ENCODE measurements at places on chromosomes 16 and 17.
A peak's percentile ranks its signal among the peaks of the same experiment; 100 is the strongest.

DNA sequence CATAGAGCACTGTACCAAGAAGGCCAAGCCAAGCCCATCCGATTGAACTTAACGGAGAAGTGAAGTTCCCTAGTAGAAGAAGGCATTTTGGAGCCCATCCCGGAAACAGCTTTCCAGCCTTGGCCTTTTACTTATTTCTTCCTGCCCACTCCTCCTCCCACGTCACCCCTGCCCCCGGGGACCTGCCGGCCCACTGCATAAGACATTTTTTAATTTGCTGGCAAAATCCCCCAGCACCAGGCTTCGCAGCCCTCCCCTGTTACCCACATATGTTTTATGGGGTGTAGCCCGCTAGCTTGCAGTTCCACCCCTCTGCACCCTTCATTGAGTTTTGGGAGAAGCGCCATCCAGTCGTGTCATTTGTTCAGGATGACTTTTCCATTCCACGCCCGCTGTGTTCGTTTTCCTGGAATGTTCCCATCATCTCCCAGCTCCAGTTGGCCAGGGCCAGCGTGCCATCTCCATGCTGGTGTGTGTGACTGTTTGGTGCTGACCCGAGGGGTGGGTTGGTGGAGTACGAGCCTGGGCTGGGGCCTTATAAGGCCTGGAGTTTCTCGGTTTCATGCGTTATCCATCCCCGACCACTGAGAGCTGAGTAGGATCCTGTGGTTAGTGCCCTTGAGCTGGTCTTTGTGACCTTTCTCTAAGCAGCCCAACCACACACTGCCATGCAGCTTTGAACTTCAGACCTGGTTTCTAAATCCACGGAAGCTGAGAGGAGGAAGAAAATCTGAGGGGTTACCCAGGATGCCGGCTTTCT, 20.0 kb upstream of the TBX2 start:
- no peak for DNase-seq

GRCh38 chr17:83103200-83103942, 24.0 kb downstream of the METRNL start:
- no peak for DNase-seq

DNA sequence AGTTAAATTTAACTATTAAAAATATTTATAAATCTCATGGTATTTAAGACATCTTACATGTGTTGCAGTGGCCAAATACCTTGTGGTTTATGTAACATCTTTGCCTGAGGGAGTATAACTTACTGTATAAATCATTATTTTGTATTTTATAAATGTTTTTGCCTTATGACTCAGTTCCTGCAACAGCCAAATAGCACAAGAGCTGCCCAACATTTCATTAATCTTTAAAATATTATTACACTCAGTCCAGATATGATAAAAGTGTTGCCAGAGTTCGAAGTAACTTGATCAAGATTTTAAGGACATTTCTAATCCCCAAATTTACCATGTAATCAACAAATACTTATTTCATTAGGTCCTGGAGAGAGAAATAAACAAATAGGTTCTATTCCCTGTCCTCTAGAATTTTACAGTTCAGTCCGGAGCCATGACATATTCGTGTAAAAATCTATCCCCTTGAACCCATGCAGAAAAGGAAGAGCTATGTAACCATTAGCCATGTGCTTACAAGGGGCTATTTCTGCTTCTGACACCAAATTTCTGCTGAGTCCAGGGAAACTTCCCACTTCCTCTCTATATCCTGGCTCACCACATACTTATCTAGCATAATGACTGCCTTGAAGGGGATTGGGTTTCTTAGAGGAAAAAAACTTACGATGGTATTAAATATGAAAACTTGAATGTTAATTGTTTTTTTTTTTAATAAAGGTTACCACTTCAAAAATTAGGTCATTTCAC, 44.0 kb downstream of the IRX6 start:
- no peak for DNase-seq

DNA sequence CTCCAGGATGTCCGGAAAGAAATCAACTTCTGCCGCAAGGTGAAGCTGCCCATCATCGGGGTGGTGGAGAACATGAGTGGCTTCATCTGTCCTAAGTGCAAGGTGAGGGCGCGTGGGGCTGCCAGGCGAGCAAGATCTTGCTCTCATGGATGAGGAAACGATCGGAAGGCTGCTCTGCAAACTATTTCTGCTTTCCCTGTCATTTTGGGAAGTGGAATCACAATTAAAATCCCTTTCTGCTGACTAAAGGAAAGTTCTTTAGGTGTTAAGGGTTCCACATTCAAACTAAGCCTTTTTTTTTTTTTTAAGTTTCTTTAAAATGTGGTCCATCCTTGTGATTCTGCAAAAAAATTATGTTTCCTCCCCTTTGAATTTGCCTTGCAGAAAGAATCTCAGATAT, 17.7 kb downstream of the NUBP1 start:
- DNase-seq = no peak

DNA sequence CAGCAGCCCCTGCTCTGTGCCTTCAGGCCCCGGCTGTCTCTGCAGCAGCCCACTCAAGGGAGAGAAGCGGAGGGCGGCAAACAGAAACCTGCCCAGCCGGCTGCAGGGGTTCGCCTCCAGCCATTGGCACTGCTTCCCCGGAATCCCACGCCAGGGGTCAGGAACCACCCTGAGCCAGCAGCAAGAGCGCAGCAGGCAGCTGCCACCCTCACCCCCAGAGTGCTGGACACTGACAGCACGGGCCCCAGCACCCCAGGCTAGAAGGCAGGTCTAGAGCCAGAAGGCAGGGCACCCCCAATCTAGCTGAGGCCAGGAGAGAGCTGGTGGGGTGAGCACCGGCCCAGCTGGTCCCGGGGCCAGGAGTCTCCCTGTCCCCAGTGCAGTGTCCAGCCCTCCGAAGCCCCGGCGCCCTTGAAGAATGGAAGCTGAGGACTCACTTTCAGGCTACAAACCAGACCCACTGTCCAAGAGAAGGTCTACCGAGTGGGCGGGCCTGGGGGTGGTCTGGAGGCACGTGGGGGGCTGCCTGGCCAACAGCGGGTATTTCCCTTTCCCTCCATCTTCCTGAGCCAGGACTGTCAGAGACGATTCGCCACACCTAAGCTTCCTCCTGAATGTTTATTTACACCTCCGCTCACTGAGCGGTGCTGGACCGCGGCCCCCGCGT, 8.4 kb downstream of the UBALD2 start:
- DNase-seq = no peak

GRCh38 chr17:14333506-14333905, 32.6 kb downstream of the HS3ST3B1 start:
- DNase-seq = no peak

DNA sequence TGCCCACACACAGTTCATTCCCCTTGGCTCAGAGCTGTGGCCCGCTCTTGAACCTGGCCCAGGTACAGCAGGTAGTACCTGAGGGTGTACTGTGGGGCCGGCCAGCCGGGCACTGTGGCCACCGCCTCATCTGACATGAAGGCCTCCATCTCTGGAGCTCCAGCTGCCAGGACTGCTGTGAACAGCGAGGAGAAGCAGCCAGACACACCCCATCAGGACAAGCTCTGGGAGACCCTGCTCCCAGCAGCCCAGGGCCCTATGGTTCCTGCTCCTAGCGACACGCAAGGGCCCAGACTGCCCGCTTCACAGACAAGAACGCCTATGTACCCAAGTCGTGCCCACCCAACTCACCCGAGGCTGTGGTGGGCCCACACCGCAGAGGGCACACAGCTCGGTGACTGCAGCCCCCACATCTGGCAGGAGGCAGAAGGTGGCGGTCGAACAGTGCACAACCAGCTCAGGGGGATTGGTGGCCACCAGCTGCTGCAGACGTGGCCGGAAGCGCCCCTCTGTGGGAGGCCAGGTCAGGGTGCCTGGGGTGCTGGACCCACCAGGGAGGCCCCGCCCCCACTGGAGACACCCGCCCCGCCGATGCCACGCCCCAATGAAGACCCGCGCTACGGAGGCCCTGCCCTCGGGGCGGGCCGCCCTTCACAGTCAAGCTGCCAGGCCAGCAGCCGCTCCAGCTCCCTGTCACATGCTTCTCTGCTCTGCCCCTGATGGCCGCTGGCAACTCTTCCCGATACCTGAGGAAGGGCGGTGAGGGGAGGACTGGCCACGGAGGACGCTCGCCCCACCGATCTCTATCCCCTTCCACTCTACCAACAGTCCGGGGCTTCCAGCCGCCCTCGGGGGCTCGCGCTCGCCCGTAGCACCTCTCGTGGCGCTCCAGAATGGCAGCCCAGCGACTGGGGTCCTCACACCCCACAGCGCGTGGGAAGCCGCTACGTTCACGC, 1.1 kb upstream of the STUB1 start:
- DNase-seq = no peak

DNA sequence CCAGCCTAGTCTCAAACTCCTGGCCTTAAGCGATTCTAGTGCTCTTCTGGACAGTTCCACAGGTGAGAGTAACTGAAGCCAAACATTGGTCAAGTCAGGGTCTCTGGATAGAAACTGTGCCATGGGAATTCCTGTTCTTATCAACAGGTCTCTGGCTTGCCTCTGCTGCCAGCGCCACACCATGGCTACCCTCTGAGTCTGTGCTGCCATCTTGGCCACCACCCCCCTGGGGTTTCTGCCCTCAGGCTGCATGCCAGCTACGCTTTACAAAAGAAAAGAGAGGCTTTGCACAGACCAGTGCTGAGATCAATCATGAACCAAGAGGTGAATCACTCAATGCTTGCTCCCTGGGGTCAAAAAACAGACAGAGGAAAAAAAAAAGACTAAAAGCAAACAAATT, 24.4 kb upstream of the CREBBP start:
- DNase-seq = no peak

GRCh38 chr16:54657058-54657708, 273.5 kb upstream of the IRX5 start:
- no peak for DNase-seq

DNA sequence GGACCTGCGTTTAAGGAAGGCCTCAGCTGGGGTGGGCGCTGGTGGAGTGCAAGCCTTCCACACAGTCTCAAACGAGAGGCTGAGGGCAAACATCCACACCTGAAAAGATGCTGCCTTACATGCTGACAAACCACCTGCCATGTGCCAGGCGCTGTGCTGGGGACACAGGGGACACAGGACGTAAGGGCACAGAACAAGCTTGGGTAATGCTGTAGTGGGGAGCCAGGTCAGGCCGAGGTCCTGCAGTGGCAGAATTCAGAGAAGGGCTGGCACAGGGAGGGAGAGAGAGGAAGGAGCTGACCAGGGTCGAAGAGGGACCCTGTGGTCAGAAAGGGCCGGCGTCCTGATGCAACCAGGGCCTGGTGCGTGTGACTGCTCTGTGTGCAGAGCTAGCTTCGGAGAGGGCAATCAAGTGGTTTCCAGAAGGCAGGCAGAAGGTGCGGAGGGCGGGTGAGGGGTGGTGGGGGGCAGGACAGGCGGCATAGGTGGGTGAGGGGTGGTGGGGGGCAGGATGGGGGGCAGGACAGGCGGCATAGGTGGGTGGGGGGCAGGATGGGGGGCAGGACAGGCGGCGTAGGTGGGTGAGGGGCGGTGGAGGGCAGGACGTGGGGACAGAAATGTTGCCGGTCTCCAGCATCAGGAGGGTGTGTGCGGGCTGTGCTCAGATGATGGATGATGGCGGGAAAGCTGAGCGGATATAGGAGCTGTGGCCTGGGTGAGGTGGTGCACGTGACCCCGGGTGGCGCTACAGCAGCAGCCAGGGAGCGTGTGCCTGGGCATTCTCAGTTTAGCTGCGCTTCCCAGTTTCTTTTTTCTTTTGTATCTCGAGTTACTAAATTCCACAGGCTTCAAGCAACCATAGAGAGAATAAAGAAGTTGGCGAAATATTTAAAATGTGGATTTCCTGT, 18.8 kb downstream of the TELO2 start:
- DNase-seq = no peak

DNA sequence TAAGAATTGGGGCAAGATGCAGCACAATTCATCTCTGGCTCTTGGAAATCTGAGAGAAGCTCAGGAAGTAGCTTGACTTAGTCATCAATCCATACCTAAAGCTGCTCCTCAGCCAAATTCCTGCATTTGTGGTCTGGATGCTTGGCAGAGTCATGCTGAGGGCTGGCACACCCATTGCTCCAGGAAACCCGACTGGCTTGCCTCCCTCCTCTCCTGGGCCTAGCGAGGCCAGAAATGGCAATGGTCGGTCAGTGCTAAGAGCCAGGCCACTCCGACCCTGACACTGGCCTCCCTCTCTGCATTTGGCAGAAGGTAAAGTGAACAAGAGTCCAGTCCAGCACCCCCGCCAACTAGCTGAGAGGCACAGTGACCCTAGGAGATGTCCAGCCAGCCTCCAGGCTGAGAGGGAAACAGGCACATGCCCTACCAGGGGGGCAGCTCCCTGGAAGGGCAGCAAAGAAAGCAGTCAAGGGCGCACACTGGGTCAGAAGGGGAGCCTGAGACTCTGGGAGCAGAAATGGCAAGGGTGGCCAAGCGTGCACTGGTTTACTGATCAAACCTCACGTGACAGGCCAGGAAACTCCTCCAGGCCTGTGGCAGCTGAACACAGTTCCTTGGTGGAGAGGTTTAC, 10.0 kb downstream of the POLDIP2 start:
- peak; percentile 75 for DNase-seq

GRCh38 chr16:81709016-81709900, 69.8 kb upstream of the PLCG2 start:
- DNase-seq = no peak

- DNase-seq = no peak
Observed at GRCh38 chr17:1493291-1493980, 950 bp upstream of the MYO1C start.

DNA sequence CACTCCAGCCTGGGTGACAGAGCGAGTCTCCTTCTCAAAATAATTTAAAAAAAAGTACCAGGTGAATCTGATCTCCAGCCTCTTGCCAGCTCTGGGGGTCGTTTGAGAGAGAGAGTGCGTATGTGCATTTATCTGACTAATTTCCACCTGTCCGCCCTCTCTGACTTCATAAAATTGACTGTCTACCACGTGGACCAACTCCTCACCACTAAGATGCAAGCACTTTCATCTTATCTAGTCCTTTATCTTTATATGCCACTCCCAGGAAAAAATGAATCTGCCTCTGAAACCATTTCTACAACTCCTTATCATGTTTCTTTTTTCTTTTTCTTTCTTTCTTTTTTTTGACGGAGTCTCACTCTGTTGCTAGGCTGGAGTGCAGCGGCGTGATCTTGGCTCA, 55.8 kb downstream of the HS3ST3A1 start:
- no peak for DNase-seq

GRCh38 chr17:48930435-48930873, 14.2 kb downstream of the SNF8 start:
- no peak for DNase-seq
